CD4-positive, CD25-positive, alpha-beta regulatory T cell (primary cell): ENCODE measurements at places on chromosomes 12 and 14. TPM values are rescaled to one million over a fixed set of nuclear protein-coding genes. Genes with fewer than 3 reads are reported as not detected.

RAPGEF3 gene
- 0.10 TPM for polyA plus RNA-seq

KRT81 gene
- not detected for polyA plus RNA-seq

WNT1 gene
- polyA plus RNA-seq = not detected

RERGL gene
- not detected for polyA plus RNA-seq

CRACR2A gene
- 12.0 TPM for polyA plus RNA-seq

TSPAN11 gene
- not detected for polyA plus RNA-seq

GRIP1 gene
- polyA plus RNA-seq = 0.21 TPM

CYP46A1 gene
- not detected for polyA plus RNA-seq

ACOT4 gene
- 5.1 TPM for polyA plus RNA-seq

NOVA1 gene
- polyA plus RNA-seq = not detected

PLEKHA5 gene
- polyA plus RNA-seq = 2.9 TPM

ISM2 gene
- not detected for polyA plus RNA-seq

HOTAIR gene
- polyA plus RNA-seq = not detected

RDH16 gene
- polyA plus RNA-seq = 0.10 TPM

RHOJ gene
- polyA plus RNA-seq = not detected

RD3L gene
- not detected for polyA plus RNA-seq

DUSP16 gene
- 29.4 TPM for polyA plus RNA-seq

TMBIM4 gene
- 396 TPM for polyA plus RNA-seq

PNP gene
- polyA plus RNA-seq = 28.8 TPM

HSPB8 gene
- not detected for polyA plus RNA-seq

IFI27 gene
- 2.7 TPM for polyA plus RNA-seq

DLK1 gene
- polyA plus RNA-seq = not detected

DEPDC4 gene
- 0.50 TPM for polyA plus RNA-seq

FAM186B gene
- polyA plus RNA-seq = not detected

ANO6 gene
- 24.7 TPM for polyA plus RNA-seq

PLA2G1B gene
- polyA plus RNA-seq = not detected

SYNE3 gene
- polyA plus RNA-seq = 2.7 TPM

WNT5B gene
- polyA plus RNA-seq = not detected

CISTR gene
- not detected for polyA plus RNA-seq

GUCY2C gene
- polyA plus RNA-seq = not detected

C14orf180 gene
- not detected for polyA plus RNA-seq

HOXC4 gene
- 0.09 TPM for polyA plus RNA-seq

SLC35F4 gene
- polyA plus RNA-seq = not detected

KRT71 gene
- not detected for polyA plus RNA-seq

SOX5 gene
- not detected for polyA plus RNA-seq

NPFF gene
- polyA plus RNA-seq = not detected

OR6C2 gene
- not detected for polyA plus RNA-seq

MAP1LC3B2 gene
- 12.4 TPM for polyA plus RNA-seq

DBX2 gene
- not detected for polyA plus RNA-seq

PSME2 gene
- 538 TPM for polyA plus RNA-seq

GIT2 gene
- polyA plus RNA-seq = 79.0 TPM

STON2 gene
- not detected for polyA plus RNA-seq

KIF26A gene
- polyA plus RNA-seq = not detected

FAM90A1 gene
- 0.11 TPM for polyA plus RNA-seq

OTOGL gene
- not detected for polyA plus RNA-seq

AQP6 gene
- polyA plus RNA-seq = not detected

LYZ gene
- polyA plus RNA-seq = 0.95 TPM

NT5DC3 gene
- polyA plus RNA-seq = 0.08 TPM

CD4 gene
- 330 TPM for polyA plus RNA-seq

RIPK3 gene
- polyA plus RNA-seq = 24.6 TPM
